ENCODE measurements at places on chromosomes 6 and 20.

DNA sequence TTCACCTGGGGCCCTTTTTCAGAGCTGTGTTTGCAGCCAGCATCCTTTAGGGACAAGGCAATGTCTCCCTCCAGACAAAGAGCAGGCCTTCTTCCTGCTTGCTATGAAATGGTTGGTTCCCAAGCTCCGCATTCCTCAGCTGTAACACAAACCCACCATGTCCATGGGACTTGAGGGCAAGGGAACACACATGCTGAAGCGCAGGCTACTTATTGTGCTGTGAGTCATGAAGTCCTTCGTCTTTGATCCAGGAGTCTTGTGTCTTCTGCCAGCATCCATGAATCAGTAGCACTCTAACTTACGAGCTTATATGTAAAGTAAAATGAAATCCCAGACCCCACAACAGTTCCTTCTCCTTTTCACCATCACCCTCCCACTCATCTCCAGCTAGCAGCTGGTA is 59.0 kb downstream of the ANKRD60 start:
- no peak for DNase-seq

DNA sequence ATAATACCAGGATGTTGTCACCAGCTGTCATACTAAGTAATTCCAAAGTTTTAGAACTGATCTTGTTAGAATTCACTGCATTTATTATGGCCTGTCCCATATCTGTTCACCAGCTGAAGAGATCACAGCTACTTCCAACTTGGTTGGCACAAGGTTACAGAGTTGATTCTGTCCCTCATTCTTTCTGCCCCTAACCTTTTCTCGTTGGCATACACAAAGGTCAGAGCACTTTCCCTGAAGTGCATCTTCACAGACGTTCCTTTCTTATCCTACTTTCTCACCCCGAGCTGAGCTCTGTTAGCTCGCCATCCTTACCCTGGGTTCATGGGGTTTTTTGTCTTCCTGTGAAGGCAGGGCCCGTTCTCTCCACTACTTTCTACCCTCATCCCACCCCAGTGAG is 66.0 kb upstream of the VSTM2L start:
- DNase-seq = no peak

GRCh38 chr6:112372226-112372806 is 25.2 kb downstream of the RFPL4B start:
- no peak for DNase-seq

GRCh38 chr20:13229538-13229937 is 8.5 kb downstream of the ISM1 start:
- DNase-seq = no peak

DNA sequence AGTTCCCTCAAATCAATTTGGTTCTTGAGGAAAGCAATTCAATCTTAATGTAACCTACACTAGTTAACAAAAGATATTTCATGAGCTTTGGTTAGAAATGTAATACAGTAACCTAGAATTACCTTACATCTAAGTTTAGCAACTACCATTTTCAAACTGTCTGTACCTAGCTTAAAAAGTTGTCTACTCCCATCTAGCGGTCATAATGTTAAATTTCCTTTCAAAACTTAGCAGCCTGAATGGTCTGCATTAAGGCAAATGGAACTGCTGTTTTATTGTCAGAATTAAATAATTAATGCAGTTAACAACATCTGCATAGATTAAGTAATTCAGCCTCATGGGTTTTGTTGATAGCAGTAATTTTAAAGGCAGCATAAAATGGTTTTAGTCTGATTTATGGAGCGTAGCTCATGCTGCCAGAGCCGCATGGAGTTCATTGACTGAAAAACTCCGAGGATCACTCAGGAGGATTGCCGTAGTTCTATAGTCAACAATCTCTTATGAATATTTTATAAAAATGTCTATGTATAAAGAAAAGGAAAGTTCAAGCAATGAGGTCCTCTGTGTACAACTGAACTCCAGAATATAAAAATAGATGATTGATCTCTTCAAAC is 485.4 kb upstream of the MANEA start:
- no peak for DNase-seq

DNA sequence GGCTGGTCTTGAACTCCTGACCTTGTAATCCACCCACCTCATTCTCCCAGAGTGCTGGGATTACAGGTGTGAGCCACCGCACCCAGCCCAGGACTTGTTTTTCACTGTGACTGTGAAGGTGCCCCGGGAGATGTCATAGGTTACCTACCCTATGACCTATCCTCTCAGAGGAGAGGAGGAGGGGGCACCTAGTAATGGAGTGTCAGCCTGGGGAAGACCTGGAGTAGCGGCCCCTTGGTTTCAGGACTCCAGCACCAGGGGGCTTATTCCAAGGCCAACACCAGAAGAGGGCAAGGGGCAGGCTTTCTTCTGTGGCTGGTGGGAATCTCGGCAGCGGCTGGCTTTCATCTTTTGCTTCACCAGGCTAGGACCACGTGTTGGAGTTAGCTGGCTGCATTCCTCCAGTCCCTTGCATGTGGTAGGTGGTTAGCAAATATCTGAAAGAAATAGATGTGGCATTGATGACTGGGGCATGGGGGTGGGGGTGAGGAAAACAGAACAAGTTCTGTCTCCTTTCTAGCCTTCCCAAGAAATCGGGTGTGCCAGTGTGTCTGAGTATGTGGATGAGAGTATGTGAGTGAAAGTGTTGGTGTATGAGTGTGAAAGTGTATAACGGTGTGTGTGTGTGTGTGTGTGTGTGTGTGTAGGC is 7.9 kb upstream of the ITPR3 start:
- DNase-seq = no peak

- DNase-seq = no peak
These were observed 4.8 kb upstream of the MTFR2 start for GRCh38 chr6:136254851-136255466.

DNA sequence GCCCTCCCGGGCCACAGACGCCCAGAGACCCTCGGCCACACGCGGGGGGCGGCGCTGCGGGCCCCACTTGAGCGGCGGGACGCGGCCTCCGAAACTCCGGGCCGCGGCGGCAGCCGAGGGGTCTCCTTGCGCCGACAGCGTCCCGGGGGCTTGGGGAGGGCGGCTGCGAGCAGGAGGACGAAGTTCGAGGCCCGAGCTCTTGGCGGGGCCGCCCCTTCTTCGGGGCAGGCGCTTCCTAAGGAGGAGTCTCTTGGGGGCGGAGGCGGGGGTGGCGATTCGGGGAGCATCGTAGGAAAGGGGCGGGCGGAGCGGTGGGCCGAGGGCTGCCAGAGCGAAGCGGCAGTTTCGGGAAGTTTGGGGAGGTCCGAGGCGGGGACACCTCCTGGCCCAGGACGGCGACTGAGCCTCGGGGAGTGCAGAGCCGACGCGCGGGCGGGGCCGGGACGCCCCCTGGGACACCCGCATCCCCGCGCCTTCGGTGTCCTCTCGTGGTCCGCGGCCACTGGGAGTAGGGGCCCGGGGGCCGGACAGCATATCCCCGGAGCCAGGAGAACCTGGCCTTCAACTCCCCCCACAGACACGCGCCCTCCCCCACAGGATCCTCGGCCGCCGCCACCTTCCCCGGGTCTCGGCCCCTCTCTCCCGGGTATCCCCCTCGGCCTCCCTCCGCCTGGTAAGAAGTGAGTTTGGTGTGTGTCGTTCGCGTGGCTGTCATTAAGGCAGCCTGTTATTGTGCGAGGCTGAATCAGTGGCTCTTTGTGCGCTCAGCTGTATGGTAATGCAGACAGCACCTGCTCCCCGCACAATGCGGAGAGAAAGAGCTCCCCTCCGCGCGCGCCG is 613 bp upstream of the DLL1 start:
- DNase-seq = no peak

- DNase-seq = no peak
These were observed 153.9 kb downstream of the MRPL14 start for GRCh38 chr6:43973357-43973756.

GRCh38 chr20:54088430-54088829 is 18.0 kb upstream of the BCAS1 start:
- no peak for DNase-seq

DNA sequence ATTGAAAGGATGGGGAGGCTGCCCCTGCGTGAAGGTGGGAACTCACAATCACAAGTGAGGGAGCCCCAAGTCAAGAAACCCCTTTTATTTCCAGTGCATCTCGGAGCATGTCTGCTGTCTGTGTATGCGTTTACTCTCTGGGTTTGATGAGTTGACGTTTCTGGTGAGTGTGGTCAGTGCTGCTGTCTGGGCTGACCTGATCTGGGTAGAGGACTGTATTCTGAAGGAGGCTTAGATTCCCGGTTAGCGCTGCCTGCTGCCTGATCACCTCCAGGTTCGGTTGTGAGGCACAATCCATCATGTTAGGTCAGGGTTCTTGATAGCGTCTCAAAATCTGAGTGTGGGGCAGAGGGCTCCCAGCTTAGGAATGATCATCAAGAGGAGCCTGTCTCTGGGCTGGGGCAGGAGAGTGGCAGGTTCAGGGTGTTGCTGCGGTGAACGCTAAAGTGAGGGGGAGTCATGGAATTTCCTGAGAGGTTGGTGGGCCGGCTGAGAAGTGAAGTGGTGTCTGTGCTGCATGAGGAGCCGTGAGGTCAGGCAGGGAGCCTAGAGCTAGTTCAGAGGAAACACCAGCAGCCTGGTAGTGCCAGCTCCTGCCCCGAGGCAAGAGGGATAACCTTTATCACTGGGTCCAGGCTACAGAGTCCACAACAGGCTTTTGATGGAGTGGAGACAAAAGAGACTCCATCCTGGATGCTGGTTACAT is 225.3 kb upstream of the CST7 start:
- DNase-seq = no peak

DNA sequence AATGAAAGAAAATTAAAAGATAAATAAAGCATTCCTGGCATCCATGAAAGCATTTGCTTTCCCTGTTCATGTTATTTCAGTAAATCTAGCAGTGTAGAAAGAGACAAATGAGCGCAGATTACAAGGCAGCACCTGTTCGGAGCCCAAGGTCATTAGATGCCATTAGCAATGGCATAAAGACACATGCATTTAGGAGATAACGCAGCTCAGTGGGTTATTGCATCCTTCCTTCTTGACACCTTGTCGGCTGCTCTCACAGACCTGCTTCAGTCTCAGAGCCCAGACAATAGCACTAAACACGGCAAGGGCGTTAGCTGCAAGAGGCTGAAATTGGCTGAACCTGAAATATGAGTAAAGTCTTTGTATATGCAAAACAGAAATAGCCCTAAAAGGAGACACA is 140.3 kb downstream of the ATXN1 start:
- DNase-seq = no peak

GRCh38 chr6:92496527-92496926 is 922.8 kb downstream of the EPHA7 start:
- no peak for DNase-seq

GRCh38 chr20:43263226-43263625 is 73.5 kb upstream of the PTPRT start:
- DNase-seq = no peak

GRCh38 chr6:145866456-145867396 is 52.1 kb upstream of the FBXO30 start:
- DNase-seq = no peak

GRCh38 chr6:127547215-127547614 is 28.1 kb upstream of the MTCL3 start:
- no peak for DNase-seq

DNA sequence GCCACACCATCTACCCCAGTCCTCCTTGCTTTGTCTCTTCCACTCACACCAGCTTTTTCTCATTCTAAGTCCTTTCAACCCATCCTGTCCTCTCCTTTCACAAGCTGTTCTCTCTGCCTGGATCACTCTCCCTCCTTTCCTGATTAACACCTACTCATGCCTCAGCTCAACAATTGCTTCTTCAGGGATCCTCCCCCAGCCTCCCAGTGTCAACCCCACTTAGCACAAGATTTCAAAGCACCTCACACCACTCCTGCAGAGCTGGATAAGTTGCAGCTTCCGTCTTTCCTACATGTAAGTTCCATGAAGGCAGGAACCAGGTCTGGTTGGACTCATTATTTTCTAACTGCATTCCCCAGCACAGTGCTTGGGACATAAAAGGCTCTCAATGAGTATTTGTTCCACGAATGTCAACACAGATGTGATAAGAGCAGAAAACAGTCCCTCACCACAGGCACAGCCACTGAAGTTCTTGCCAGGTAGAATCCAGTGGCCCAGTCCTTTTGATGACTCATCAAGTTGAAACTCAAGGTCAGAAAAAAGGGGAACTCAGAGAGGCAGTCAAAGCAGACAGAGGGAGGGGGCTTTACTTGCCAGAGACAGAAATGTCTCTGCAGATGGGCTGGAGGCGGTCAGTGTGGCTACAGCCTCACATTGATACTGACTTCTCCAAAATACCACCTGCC is 193.4 kb upstream of the PRDM1 start:
- DNase-seq = peak; percentile 28

DNA sequence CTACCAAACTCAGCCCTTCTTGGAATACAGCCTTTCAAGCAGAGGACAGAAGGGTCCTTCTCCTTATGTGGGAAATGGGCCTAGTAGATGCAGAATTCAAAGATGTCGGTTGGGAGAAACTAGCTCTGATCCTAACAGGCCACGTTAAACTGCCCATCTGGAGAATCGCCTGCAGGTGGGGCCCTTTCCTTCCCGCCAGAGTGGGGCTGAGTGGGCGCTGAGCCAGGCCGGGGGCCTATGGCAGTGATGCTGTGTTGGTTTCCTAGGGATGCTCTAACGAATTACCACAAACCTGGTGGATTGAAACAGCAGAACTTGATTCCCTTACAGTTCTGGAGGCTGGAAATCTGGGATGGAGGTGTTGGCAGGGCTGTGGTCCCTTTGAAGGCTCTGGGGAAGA is 9.1 kb downstream of the MAPK13 start:
- DNase-seq = no peak

DNA sequence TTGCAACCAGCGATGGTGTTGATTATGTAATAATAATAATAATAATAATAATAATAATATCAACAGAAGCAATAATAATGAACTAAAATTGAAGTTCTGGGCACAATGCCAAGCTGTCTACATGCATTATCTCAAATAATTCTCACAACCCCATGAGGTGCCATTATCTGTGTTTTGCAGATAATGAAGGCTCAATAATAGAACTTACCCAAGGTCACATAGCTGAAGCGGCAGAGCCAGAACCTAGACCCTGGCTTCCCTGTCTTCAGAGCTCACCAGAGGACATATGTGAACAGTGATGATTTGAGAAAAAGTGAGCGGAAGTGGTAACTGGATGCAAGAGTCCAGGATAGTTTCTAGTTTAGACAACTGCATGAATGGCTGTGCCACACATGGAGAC is 91.0 kb downstream of the HIVEP1 start:
- no peak for DNase-seq

DNA sequence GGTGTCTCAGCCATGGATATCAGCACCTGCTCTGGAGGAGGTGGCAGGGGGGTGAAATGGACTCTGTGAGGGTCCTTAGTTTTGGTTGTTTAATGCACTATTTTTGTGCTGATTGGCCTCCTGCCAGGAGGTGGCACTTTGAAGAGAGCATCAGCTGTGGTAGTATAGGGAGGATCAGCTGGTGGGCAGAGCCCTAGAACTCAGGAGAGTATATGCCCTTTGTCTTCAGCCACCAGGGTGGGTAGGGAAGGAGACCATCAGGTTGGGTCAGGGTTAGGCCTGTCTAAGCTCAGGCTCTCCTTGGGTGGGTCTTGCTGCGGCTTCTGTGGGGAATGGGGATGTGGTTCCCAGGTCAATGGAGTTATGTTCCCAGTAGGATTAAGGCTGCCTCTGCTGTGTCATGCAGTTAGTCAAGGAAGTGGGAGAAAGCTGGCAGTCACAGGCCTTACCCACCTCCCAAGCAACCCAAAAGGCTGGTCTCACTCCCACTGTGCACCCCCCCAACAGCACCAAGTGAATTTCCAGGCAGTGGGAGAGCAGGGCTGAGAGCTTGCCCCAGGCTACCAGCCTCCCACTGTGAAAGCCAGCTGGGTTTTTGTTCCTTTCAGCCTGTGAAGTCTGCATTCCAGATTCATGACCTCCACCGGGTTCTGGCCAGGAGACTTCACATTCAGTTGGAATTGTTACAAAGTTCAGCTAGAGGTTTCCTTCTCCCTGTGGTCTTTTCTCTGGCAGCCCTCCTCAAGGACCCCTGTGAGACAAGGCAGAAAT is 5.7 kb upstream of the OSTM1 start:
- DNase-seq = no peak

Data from SIG-M5 (cell line).